ENCODE measurements at places on chromosomes 6 and 20.

DNA sequence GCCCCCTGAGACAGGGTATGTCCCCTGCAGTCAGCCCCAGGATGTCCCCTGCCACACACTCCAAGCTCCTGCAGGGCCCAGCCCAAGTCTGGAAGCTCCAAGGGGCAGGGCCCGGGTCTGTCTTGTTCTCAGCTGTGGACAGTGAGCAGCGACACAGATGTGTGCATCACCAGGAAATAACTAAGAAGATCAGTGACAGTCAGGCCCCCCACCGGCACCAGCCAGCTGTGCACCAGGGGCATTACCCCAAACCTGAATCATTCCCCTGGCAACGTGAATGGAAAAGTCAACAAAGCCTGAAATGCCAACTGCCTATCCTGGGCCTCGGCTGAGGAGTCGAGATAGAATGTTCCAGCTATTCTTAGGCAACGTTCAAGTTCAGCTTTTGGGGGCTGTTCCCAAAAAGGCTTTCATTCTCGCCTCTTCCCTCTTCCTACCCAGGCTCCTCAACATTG is 105.0 kb downstream of the PREX1 start:
- no peak for DNase-seq

GRCh38 chr20:24828992-24829648 is 119.9 kb upstream of the CST7 start:
- no peak for DNase-seq

DNA sequence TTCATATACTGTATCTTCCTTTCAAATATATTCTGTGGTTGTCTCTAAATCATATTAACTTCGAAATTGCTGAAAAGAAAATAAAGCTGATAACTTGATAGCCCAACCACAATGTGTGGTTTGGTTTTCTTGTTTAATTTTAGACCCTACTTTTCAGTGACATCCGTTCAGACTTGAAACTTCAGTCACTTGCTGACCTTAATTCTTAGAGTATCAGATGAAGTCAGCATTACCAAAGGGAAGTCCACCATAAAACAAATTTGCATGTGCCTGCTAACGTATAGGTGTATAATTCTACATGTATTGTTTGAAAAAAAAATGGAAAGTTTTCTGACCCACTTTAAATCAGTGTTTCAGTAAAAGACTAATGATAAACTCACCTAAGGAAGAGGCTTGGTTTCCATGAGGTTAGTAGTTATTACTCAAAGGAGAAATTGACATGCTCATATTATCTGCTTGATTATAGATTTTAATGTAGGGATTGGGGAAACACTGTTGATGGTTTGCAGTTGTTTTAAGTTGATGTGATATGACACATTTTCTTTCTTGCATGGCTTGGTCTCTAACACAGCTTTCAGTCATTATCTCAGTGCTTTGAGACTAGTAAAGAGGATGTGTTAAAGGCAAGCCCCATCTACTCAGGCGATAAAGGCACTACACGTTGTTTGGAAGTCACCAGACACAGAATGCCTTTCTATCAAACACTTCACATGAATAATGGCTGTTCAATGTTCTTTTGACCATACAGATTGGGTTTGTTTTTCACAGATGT is 5.2 kb upstream of the IL17A start:
- no peak for DNase-seq

- DNase-seq: no peak
These were observed 146.9 kb upstream of the SGK1 start for GRCh38 chr6:134464690-134465411.

GRCh38 chr6:65760285-65760684 is 53.3 kb upstream of the EYS start:
- DNase-seq: no peak

DNA sequence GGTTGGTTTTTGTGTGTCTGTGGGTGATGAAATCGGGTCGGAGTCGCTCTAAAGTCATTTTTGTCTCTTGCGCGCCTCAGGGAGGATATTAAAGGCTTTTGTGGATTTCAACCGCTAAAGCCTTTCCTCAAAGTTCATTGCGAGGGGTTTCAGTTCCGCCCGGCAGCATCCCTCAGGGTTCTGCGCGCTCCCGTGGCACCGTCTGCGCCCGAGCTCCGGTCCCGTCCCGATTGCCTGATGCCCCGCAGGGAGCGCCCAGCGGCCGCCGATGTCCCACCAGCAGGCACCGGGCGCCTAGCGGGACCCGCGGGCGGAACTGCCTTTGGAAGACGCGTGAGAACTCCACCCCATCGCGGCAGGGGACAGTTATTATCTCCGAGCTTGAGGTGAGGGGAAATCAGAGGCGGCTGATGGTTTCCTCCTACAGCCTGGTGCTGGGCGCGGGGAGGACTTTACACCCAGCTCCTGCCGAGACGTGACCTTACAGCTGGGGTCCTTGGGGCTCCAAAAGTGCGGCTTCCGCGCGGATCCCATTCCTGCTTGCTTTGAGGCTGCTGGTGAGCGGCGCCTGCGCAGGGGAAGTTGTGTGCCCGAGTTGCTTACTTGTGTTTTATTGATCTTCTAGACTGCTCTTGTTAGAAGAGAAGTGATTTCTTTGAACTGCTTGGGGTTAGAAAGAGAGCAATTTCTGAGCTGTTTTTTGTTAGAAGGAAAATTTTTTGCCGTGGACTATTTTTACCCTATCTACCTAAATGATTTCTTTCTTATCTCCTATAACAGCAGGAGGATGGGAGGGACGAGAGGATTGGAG is 27.1 kb downstream of the ULBP1 start:
- no peak for DNase-seq

- no peak for DNase-seq
These were observed 31.8 kb downstream of the CST9L start for GRCh38 chr20:23536328-23536974.

- no peak for DNase-seq
These were observed 39.0 kb downstream of the MAS1 start for GRCh38 chr6:159929819-159930218.

Measured in stimulated activated CD8-positive, alpha-beta memory T cell treated with anti-CD3 and anti-CD28 coated beads, Interleukin-15, amount 100 ng/mL, for 48 hours (primary cell).